ENCODE measurements at places on chromosomes 6 and 20. TPM values are rescaled to one million over a fixed set of nuclear protein-coding genes. Genes with fewer than 3 reads are reported as not detected.

DNA sequence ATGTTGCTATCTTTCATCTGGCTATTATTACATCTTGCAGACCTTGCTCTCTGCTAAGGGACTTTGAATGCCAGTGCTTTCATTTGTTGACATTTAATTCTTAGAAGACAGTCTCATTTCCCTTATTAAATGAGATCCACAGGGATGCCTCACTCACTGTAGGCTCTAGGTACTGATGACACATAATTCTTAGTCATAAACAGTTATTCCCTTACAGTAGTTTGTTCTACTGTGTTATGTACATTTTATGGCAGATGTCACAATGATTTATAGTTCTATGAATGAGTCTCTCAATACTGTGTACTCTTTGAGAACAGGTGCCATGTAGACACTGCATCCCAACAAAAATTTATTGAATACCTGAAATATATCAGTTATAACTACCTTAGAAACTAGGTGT, 70.3 kb downstream of the FAM83B start:
- DNase-seq, result no peak

- DNase-seq, result peak; percentile 78
Measured at GRCh38 chr6:147287869-147288271, 83.7 kb downstream of the STXBP5 start.

DNA sequence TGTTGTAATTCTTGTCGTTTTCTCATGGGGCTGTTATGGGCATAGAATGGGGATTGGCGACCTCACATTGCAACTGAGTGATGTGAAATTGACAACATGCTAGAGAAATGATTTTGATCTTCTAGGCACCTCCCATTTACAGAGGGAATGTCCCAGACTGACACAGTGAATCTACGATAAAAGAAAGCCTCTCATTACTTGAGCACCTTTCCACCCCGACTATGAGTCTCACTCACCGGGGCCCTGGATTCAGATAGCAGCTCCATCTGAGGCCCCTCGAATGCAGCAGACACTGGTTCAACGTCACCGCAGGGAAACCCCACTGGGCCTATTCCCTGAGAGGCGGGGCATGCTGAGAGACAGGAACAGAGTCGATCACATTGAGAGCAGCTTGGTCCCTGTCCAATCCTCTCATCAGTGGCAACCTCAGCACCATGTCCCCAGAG, 49.1 kb downstream of the NFATC2 start:
- DNase-seq, result no peak

- DNase-seq, result no peak
Measured at GRCh38 chr6:124002377-124003081, 198.9 kb downstream of the NKAIN2 start.

DNA sequence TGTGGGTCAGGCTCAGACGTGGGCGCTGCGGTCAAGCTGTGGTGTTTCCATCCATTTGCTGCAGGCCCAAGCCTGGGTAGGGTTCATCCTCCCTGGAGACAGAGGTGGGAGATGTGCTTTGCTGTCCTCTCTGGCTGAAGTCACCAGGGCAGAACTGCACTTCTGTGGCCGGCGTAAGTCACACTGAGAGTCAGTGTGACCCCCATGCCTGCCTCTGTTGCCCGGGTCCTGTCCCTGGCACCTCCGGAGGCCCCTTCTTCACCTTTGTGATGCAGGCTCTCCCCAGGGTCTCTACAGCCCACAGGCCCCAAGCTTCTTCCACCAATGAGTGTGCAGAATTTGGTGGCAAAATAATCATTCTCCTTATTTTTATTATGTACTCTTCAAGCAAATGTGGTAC, 53.8 kb upstream of the DACT2 start:
- no peak for DNase-seq

DNA sequence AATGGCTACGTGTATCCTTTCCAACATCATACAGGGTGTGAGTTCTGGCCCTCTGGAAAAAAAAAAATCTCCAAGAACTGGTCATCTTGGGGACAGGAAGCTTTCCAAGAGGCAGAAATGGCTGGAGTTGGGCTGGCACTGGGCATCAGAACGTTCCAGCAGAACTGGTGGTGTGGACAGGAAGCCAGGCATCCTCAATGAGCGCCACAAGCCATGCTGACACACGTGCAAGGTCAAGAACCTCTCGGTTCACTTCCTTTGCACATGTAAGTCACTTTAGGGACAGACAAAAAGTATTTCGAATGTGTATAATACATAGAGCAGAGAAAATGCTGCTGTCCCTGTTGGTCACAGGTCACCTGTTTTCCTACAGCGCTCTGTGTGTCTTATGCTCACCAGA, 27.4 kb upstream of the RIN2 start:
- DNase-seq, result peak; percentile 39

GRCh38 chr20:32796981-32797451, 22.7 kb upstream of the MAPRE1 start:
- no peak for DNase-seq

DNA sequence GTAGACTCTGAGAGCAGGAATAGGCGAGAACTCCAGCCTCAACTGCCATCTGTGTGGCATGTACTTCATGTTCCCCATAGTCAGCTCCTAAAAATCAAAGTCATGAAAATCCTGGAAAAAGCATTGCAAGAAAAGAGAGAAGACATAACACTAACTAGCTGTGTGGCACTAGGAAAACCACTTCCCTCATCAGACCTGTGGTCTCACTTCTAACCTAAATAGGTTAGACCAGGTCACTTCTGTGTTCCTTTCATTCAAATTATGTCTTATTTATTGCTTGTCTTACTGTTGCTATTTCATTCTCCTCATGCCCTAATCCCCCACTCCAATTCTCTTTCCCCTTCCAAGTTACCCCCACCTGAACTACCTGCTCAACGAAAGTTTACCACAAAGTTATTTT, 70.2 kb downstream of the TNFRSF21 start:
- no peak for DNase-seq

DNA sequence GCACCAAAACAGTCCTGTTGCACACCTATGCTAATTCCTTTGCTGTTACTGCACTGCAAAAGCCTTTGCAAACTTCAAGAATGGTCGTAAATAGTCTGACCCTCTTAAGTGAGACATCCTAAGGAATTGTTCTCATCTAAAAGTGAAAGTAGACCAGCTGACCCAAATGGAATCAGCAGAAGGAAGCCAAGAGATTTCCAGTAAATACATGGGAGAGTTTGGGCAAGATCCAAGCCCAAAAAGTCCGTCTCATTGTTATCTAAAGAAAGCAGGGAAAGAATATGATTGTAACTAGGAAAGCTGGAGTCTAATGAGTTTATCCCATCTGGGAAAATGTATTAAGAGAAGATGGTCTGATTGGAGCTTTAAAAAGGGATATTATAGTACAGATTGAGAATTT, 43.0 kb upstream of the HIVEP1 start:
- peak; percentile 64 for DNase-seq

GRCh38 chr20:59027741-59028320, 4.3 kb downstream of the ATP5F1E start:
- DNase-seq, result no peak

The ELOVL2 gene
- under 0.01 TPM for total RNA-seq

The OR2W1 gene
- total RNA-seq, result not detected

The ENPP5 gene
- not detected for total RNA-seq

The NMBR gene
- total RNA-seq, result not detected
